NCI-H748 treated with DMSO at 0.1 percent for 48 hours (cell line): ENCODE measurements at places on chromosomes 7 and 10.

DNA sequence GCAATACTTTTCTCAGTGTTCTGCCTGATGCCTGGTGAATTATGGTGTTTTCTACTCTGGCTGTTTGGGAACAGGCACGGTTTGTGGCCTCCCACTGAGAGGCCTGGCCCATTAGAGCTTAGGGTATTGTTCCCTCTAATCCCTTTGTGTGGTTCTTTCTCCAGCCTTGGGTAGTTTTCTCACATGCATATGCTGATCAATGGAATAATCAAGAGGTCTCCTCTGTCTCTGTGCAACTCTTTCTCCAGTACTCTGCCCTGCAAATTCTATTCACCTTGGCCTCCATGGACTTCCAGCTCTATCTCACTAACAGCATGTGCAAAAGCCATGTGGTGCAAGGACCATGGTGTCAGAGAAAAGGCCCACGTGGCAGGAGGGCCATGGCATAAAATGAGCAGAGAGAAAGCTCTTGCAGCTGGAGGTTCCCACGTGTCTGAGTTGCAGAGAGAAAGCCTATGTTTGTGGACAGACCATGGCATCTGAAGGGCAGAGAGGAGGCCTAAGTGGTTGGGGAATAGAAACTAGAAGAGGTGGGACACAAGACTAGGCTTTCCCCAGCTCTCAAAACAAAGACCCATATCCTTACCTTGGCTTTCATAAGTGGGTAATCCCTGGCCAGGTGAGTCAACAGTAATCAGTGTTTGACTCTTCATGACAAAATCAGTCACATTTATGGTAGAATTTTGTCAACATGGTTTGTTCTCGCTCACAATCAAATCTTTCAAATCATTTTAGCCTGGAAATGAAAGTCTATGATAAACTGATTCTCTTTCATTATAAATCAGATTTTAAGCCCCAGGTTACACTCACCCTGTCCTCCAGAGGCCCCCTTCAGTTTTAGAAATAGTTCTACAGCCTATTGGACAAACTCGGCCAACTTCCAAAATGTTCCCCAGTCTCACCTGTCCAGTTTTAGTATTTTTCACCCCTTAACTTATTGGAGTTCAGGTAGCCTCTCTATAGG lies 17.3 kb downstream of the OPALIN start:
- DNase-seq: no peak

GRCh38 chr7:124457841-124458240 lies 307.8 kb downstream of the GPR37 start:
- no peak for DNase-seq

DNA sequence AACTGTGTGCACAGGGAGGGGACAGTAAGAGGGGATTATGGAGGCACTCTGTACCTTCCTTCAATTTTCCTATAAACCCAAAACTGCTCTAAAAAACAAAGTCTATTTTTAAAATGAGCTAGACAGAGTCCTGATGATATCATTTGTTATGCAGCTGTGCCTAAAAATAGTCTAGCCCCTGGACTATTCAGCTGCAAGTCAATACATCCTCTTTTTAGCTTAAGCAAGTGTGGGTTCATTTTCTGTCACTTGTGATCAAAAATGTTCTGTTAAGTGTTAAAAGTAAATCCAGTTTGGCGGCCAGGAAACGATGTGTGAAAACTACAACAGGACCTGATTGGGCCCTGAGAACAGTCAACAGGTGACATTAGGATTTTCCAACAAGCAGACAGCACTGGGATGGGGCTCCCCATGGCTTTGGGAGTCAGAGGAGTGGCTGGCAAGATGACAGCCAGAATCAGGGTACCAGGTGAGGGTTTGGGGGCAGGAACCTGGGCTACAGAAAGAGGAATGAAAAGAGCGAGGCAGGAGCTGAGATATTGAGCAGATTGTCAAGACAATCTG lies 33.9 kb downstream of the FAM107B start:
- no peak for DNase-seq

- DNase-seq: no peak
These were observed 1270.2 kb upstream of the SORCS1 start for GRCh38 chr10:108434559-108435252.

DNA sequence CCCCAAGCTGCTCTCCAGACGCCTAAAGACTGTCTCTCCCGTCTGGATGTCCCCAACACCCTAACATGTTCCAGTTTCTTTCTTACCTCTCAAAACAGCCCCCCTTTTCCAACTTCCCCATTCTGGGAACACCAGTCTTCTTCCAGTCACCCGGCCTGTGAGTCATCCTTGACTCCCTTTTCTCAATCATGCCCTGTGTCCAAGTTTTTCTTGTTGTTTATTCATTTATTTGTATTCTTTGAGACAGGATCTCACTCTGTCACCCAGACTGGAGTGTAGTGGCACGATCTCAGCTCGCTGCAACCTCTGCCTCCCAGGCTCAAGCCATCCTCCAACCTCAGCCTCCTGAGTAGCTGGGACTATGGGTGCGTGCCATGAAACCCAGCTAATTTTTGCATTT lies 15.6 kb downstream of the SNX10 start:
- DNase-seq: no peak
